ENCODE measurements at places on chromosomes 2 and 18. TPM values are rescaled to one million over a fixed set of nuclear protein-coding genes. Genes with fewer than 3 reads are reported as not detected.

Gene NEURL3
- total RNA-seq = not detected

Gene CROCC2
- total RNA-seq = not detected

Gene GAL3ST2
- total RNA-seq = not detected

Gene EXOC6B
- 10.9 TPM for total RNA-seq

Gene SPR
- total RNA-seq = 52.5 TPM

Gene AQP12B
- not detected for total RNA-seq

Gene GPR75
- 1.4 TPM for total RNA-seq

Gene CCDC85A
- 0.14 TPM for total RNA-seq

Gene NFATC1
- 4.3 TPM for total RNA-seq

Gene PSD4
- 1.4 TPM for total RNA-seq

Gene SKOR2
- not detected for total RNA-seq

Gene GAD1
- 2.2 TPM for total RNA-seq

Measured in H4 (cell line).